Activated CD4-positive, CD25-positive, alpha-beta regulatory T cell treated with anti-CD3 and anti-CD28 coated beads, Interleukin-2, amount 50 U/mL, for 72 hours (primary cell): ENCODE measurements at places on chromosomes 3 and 15.
A peak's percentile ranks its signal among the peaks of the same experiment; 100 is the strongest.

DNA sequence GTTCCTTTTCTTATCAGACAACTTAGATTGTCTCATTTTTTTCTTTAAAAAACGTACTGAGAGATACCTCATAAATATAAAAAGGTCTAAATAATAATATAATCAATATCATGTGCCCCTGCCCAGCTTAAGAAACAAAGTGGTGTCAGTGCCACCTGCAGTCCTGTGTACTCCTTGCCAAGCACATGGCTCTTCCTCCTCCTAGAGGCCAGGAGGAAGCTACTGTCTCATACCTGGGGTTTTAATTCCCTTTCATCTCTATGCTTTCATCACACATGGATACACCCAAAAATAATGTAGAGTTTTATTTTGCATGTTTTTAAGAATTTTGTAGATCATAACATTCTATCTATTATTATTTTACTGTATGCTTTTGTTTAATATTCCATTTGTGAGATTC lies 98.6 kb upstream of the C15orf61 start:
- no peak for DNase-seq

GRCh38 chr3:24846286-24846860 lies 351.7 kb upstream of the THRB start:
- no peak for DNase-seq

GRCh38 chr3:52204337-52205073 lies 6.5 kb downstream of the ALAS1 start:
- DNase-seq: no peak

GRCh38 chr15:78840661-78841375 lies 29.6 kb upstream of the ADAMTS7 start:
- DNase-seq: no peak

DNA sequence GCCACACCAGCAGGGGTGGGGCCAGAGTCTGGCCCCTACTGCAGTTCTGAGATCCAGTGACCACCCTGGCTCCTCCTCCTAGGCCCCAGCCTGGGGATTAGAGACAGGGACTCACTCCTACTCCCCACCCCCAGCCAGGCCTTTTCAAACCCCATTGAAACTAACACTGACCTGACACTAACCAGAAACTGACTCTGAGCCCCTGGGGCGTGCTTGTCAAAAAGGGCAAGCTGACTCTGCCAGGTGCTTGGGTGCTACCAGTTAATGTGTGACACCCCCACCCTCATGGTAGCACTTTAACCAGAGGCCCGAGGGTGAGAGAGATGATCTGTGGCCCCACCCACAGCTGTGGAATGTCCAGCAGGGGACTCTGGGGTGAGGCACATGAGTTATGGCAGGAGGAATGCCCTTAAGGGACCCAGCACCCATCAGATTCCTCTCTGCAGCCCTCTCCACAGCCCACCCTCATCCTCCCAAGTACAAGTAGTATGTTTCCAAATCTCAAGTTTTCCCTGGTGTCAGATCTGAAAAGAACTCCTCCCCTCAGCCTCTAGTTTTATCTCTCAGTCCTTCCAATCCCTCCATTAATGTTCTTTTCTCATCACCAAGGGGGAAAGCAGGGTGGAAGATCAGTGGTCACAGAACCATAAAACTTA lies 1.4 kb downstream of the PTH1R start:
- DNase-seq: no peak

- DNase-seq: no peak
These were observed 248.9 kb downstream of the SLCO3A1 start for GRCh38 chr15:92102395-92102755.

DNA sequence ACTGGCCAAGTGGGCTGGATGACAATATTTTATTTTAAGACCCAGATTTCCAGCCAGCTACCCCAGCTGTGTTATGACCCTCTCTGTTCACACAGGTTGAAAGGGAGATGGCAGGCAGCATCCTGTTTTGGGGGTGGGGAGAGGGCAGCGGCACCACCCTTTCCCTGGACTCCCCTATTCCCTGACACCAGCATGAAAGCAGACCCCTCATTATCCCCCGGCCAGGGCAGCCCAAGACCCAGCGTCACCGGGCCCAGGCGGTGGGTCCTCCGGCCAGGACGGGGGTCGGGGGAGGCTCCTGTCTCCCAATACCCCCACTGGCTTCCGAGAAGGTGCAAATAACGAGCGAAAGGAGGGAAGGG lies 127.6 kb upstream of the MEF2A start:
- DNase-seq: no peak

DNA sequence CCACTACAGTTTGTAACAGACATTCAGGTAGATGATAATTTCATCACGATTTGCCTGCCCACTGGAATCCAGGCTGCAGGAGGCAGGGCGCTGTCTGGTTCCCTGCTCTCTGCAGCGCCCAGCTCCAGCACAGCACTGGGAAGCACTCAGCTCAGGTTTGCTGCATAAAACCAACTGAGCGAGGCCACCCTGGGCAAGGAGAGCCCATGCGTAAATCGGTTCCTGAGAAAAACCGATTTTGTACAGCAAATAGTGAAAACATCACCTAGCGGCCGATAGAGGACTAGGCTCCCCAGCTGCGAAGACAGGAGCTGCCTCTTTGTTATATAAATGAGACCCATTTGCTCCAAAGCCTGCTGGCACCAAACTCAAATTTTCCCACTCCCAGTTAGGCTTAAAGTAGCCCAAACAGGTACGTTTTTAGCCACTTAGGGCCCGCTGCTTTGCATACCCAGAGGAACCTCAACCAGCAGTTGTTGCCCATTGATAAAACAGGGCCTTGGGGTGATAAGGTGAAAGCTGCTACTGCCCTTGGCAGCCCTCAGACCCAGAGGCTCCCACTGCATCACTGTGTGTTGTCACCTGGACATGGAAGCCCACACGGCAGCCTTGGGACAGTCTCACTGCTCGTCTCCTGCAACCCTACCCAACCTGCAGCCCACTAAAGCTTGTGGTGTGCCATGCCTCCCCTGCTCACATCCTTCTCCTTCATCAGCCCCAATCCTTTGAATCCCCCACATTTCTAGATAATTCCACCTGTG lies 47.5 kb downstream of the ALDH1L1 start:
- peak; percentile 12 for DNase-seq

DNA sequence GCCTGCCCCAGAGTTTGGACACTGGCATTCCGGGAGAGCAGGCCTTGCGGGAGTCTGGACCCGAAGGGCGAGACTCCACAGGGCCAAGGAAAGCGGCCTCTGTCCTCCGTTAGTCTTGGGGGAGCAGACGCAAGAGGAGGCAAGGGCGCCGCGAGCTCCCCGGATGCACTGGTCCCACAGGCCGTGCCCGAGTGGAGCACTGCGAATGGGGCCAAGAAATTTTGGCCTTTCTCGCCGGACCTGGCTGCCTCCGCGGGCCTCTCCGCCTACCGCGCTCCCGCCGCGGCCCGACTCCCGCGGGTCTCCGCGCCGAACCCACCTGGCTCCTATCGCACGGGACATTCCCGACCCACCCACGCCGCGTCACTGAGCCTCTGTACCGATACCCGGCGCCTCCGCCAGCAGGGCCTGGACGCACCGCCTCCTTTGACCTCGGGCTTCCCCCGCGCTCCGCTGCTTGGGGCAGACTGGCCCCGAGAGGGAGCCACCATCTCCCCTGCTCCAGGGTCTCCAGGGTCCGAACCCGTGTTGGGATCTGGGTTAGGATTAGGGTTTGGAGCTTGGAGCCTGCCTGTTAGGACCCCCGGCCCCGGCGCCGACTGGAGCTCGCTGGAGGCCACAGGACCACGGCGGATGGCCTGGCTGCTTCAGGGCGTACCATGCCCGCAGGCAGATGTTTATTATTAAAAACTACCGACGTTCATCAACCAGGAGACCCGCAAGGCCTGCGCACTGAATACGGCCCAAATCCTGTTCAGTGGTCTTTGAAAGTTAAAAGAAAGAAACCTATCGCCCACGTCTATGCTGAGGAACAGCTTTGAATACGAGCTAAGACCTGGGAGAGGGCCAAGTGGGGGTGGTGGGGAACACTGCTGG lies 11.7 kb downstream of the SHOX2 start:
- DNase-seq: no peak

- DNase-seq: no peak
These were observed 165.4 kb downstream of the TJP1 start for GRCh38 chr15:29656636-29657475.

- no peak for DNase-seq
These were observed 1049.0 kb upstream of the NR2F2 start for GRCh38 chr15:95281470-95281869.

- DNase-seq: no peak
These were observed 163.3 kb upstream of the THRB start for GRCh38 chr3:24657870-24658510.

- no peak for DNase-seq
These were observed 27.6 kb upstream of the TOP2B start for GRCh38 chr3:25692341-25692740.

DNA sequence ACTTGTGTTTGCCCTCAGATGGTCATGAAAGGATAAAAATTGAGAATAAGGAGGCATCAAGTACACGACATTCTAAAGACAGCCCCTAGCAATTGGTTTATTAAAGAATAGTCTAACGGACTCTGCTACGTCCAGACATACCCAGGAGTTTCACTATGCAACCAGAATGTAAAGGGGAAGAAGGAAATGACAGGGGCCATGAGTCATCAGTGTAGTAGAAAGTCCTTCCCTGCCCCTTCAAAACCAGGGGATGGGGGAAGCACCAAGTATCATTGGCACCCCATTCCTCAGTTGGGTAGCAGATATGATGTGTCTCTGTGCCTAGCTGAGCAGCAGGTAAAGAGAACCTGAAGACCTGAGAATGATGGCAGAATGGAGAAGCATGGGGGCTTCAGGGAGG lies 367.4 kb downstream of the IL20RB start:
- no peak for DNase-seq

- no peak for DNase-seq
These were observed 634.2 kb downstream of the NAALADL2 start for GRCh38 chr3:175493301-175493700.

- DNase-seq: no peak
These were observed 905 bp upstream of the SLC24A1 start for GRCh38 chr15:65620833-65621232.

DNA sequence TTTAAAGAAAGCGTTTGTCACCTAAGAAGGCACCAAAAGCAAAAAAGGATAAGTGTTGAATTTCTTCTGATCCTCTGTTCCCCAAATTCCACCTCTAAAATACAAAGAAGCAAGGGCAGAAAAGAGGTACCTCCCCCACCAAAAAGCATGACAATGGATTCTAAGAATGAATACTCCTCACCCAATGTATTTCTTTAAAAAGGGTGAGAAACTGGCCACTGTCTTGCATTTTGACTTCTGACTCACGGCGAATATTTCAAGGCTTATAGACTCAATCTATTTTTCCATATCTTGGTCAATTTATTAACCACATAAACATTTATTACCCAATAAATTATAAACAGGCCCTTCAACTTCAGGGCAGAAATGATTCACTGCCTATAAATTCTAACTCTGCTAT lies 131.1 kb downstream of the NR1I2 start:
- DNase-seq: no peak

DNA sequence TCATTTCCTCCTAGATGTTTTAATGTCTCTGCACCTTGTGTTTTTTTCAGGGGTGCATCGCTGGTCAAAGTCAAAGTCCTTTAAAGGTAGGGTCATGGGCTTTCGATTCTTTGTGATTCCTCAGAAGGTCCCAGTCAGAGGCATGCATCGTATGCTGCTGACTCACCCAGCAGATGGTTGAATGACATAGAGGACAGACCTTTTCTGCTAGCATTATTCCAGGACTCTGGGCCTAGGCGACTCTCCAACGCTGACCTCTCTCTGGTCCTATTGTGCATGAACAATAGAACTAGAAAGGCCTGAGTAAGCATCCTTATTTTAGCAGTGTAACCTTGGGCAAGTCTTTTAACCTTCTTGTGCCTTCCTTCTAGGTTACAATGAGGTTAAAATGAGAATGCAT lies 75.9 kb downstream of the DGKG start:
- DNase-seq: no peak

DNA sequence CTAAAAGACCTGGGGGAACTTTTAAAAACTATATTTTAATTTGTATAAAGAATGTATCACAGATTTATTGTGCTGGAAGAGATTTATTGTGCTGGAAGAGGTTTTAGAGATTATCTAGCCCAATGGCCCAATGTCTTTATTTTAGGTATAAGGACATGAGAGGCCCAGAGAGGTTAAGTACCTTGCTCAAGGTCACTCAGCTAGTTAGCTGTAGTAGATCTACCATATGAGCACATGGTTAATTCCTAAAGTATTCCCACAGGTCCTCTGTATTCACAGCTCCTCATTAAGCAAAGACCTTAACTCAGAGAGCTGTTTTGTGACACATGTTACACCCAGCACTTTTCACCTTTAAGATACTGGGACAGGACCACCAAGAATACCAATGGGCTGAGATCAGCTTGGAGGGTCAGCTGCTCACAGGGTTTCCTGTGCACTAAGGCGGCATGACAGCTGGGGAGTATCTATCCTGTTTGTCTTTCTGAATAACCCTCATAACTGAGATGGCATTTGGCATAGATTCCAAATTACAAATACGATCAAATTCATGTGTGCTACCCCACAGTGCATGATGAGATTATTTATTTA lies 143.1 kb upstream of the TBL1XR1 start:
- DNase-seq: no peak

DNA sequence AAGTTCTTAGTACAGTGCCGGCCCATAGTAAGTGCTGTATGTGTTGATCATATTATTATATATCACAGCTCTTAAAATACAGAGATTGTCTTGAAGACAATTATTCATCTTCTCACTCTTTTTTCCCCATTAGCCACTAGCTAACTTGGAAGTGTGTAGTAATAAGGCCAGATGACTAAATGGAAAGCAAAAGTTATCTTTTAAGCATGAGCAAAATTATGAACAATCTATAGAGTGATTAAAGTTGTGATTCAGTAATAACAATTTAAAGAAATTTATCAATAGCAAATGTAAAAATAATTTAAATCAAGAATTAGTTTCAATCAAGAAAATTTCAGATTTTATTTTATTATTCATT lies 630.9 kb upstream of the TBL1XR1 start:
- DNase-seq: no peak

DNA sequence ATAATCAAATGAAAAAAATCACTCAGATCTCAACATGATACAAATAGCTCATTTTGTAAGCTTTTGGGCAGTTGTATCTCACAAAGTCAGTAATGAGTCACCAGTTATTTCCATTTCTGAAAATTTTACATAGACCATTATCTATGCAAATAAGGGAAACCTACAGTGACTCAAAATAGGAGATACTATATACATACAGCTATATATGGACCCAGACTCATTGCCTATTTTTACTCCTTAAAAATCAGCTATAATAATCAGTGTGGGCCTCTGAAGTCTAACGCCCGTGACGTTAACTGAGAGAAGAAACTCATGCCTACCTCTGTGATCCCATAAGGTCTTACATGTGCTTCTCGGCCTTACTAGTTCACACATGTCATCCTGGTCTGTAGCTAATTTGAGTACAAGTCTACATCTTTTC lies 31.6 kb downstream of the LRIG1 start:
- DNase-seq: no peak
